ENCODE measurements at places on chromosomes 7 and 10.

GRCh38 chr7:84232646-84233045 is 38.1 kb upstream of the SEMA3A start:
- no peak for DNase-seq

DNA sequence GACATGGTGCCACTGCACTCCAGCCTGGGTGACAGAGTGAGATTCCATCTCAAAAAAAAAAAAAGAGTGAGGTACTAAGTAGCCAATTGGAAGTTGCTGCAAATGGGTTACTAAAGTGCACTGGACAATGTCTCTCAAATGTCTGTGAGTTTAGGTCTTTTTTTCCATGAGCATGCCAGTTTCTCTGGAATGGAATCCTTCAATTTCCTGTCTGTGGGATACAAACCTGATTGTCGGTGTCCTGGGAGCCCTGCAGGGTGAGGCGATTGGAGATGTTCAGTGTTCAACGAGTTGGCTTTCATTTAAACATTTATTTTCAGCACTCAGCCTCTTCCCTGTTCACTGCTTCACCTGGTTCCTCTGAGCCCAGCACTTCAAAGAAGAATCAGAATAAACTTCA is 5.3 kb upstream of the CALD1 start:
- DNase-seq, result no peak

GRCh38 chr10:86335831-86336230 is 30.8 kb downstream of the GRID1 start:
- DNase-seq, result no peak

GRCh38 chr10:119113751-119114732 is 10.1 kb downstream of the DENND10 start:
- DNase-seq, result no peak

GRCh38 chr7:142875456-142875855 is 10.1 kb downstream of the TRPV6 start:
- DNase-seq, result no peak

DNA sequence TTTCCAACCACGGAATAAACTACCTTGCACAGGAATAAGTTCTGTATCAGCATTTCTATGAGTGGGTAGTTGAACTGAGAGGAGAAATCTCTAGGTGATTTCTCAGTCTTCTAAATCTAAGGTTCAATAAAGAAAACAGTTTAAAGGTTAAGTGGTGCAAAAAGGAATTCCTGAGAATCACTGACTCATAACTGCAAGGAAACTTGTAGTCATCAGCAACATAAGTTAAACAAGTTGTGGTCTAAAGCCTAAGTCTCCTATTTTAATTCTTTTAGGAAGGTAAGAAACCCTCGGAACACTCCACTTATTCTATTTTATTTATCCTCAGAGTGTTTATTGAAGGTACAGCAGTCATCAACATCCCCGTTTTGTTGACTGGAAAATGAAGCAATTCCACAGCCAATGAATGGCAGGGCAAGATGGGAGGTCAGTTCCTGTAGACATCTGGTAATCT is 92.4 kb upstream of the PIK3CG start:
- DNase-seq, result no peak

DNA sequence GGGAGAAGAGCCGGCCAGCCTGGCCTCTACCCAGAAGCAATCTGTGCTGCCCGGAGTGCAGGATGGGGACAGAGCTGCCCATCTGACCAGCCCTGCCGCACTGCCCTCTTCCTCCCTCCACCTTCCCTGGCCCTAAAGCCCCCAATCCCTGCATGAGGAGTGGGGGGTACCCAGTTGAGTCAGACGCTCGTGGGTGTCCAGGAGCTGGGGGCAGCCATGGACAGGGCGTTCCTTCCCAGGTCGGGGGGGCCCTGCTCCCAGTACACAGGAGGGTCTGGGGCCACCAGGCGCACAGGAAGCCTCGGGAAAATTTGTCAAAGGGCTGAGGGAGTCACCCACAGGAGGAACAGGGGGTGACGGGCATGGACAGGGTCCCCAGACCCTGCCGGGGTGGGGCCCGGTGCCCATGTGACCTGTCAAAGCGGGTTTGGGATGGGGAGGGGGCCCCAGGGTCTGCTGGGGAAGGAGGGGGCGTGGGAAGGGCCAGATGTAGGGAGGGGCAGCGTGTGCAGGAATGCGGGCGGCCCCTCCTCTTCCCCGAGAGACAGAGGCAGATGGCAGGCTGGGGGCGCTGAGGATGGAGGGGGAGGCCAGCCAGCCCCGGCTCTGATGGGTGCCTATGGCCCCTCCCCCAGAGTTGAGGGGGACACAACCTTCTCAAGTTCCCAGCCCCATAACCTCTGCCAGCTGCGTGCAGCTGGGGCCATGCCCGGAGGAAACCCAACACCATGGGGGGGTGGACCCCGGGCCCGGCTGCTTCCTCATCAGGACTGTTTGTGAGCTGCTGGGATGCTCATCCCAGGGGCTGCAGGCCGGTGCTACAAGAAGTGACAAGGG is 21.5 kb upstream of the GRIFIN start:
- DNase-seq, result no peak

GRCh38 chr10:12299222-12299965 is 50.0 kb upstream of the CAMK1D start:
- DNase-seq, result no peak

DNA sequence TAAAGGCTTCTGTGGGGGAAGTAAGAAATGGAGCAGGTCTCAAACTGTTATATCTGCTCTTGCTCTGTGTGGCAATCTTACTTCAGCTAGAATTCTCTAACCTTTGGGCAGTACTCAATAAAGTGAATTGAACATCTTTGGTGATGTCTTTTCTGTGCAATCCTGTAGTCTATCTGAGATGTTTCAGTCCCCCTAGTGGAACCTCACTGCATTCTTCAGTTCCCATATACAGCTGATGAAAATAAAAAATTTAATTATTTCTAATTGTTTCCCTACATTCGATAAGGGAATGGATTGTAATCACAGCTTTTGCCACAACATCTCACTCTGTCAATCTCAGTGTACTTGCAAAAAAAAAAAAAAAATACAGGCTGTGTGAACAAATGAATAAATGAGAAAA is 522.6 kb downstream of the DNAJB9 start:
- DNase-seq, result no peak

DNA sequence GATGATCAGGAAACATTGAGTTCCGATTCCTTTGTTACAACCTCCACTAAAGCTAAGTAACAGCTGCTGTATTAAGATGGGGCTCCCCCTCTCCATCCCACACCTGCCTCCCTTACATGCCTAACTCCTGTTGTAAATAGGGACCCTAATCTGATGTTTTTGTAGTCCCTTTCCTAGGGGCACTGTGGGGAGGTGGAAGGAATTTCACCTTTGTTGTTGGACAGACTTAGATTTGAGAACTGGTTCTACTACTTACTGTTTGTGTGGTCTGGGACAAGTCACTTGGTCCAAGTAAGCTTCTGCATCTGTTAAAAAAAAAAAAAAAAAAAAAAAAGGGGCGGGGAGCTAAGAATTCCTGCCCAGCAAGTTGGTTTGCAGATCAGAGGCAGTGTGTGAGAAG is 42.6 kb downstream of the KIAA1217 start:
- no peak for DNase-seq

GRCh38 chr7:5523052-5523711 is 99.5 kb upstream of the TNRC18 start:
- DNase-seq, result no peak

GRCh38 chr7:2814946-2815874 is 28.9 kb downstream of the GNA12 start:
- no peak for DNase-seq

DNA sequence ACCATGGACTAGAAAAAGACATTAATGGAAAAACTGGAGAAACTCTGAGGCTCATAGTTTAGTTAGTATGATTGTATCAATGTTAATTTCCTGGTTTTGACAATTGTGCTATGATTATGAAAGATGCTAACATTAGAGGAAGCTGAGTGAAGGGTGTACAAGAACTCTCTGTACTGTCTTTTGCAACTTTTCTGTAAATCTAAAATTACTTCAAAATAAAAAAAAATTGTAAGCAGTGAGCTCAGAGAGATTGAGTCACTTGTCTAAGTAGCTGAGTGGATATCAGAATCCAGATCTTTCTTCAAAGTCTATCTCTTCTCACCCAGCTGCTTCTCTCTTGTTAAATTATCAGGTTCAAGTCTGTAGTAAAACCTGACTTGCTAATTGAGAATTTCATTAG is 181.1 kb downstream of the PLCE1 start:
- DNase-seq, result no peak

- DNase-seq, result no peak
Measured at GRCh38 chr10:117531371-117532002, 11.1 kb upstream of the EMX2 start.

- peak; percentile 51 for DNase-seq
Measured at GRCh38 chr7:139043823-139044812, 8.3 kb upstream of the ZC3HAV1L start.

- DNase-seq, result no peak
Measured at GRCh38 chr7:157488281-157488680, 151.5 kb downstream of the DNAJB6 start.

GRCh38 chr10:128812000-128812399 is 655.0 kb upstream of the MGMT start:
- DNase-seq, result no peak

DNA sequence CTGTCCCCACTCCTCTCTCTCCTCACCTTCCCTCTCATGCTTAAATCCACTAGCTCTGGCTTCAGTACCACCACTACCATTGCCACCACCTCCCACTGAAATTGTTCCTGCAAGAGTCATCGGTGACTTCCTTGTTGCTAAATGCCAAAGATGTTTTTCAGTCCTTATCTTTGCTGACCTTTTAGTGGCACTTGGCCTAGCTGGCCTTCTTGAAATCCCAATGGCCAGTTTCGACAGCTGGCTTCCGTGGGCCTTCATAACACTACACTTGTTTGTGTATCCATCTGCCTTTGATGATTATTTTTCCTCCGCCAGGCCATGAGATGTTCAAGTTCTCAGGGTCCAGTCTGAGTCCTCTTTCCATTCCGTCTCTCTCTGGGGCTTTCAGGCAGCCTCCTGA is 118.2 kb upstream of the NANOS1 start:
- no peak for DNase-seq

DNA sequence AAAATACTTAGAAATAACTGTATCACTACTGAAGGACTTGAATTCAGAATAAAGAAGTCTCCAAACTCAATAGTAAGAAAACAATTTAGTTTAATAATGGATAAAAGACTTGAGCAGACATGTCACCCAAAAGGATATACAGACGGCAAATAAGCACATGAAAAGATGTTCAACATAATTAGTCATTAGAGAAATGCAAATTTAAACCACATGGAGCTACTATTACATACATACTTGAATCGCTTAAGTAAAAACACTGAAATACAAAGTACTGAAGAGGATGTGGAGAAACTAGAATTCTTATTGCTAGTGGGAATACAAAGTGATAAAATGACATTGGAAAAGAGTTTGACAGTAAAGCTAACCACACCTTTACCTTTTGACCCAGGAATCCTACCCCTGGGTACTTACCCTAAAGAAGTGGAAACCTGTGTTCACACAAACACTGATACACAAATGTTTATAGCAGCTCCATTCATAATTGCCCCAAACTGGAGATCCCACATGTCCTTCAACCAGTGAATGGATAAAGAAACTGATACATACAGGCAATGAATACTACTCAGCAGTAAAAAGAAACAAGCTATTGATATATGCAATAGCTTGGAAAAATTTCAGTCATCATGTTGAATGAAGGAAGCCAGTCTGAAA is 54.3 kb upstream of the NFKB2 start:
- DNase-seq, result no peak

DNA sequence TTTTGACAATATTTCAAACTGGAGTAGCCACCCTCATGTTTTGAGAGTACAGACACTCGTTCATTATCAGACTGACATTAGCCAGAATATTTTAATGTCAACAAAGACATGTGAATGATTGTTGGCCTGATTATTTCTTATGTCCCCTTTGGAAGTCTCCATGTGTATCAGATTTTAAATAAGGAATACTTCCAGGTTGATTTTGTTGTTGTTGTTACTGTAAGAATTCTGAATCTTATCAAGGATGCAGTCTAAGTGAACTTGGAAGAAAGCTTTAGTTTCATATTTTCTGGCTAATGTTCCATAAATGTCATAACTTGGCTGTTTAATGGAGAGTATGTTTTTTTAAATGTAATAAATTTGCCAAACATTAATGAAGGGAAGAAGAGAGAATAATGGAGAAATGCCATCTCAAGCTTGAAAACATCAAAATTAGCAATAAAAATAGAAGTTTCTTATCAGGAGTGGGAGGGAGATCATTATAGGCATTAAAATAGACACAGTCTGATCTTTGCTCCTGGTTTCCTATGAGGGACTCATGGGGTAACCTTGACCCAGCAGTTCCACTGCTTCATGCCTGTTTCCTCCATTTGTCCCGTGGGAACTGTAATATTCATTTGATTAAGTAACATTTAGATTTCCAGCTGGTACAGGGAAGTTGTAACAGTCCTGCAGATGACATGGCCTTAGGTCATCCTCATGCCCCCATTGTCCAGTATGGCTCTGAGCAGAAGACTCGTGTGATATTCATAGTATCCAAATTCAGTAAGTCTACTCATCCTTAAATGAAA is 122.4 kb upstream of the KIAA1217 start:
- no peak for DNase-seq

DNA sequence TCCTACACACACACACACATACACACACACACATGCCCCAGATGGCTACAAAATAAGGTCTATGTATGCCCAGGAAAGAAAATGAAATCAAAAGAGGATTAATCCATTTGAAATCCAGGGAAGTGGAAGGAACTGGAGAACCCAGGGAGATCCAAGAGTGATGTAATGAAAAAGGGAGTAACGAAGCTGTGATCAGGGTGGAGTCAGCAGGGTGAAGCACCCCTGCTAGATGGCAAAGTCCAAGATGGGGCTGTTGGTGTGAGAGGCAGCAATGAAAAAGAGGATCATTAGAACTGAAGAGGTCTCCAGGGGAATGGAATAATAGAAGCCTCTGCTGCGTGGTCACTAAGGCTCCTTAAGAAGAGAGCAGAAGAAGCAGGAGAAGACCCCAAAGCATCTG is 43.6 kb upstream of the IL6 start:
- no peak for DNase-seq

DNA sequence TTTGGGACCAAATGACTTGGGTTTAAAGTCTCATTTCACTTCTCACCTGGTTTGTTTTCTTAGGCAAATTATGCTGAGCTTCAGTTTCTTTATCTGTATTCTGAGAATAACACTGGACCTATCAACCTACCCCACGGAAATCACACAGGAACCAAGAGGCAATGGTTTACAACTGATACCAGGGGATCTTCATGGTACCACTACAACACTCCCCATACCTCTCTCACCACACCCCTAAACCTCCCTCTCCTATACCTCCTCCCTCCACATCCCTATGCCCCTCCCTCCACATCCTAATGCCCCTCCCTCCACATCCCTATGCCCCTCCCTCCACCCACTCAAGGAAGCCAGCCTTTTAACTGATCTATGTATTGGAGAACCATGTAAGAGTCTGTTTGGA is 9.9 kb downstream of the FAM204A start:
- no peak for DNase-seq

- no peak for DNase-seq
Measured at GRCh38 chr7:43766564-43766963, 8.1 kb downstream of the BLVRA start.

GRCh38 chr7:137774793-137775201 is 72.0 kb downstream of the DGKI start:
- DNase-seq, result no peak

DNA sequence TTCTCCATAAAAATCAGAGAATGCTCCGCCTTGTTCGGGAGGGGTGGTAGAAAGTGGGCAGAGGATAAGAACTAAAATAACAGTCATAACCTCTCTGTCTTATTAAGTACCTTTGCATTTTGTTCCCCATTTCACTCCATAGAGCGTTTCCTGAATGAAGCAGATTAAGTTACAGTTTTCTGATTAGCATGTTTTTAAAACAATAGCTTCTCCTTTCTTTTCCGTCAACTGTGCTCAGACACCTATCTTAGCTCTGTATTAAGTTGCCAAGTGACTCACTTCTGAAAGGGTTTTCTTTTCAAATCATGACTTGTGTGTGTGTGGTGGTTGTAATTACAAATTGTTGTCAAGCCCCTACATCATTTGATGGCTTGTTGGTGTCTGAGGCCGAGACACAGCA is 1.4 kb downstream of the HABP2 start:
- no peak for DNase-seq
